ENCODE measurements at places on chromosomes 13 and 19.
A peak's percentile ranks its signal among the peaks of the same experiment; 100 is the strongest.

DNA sequence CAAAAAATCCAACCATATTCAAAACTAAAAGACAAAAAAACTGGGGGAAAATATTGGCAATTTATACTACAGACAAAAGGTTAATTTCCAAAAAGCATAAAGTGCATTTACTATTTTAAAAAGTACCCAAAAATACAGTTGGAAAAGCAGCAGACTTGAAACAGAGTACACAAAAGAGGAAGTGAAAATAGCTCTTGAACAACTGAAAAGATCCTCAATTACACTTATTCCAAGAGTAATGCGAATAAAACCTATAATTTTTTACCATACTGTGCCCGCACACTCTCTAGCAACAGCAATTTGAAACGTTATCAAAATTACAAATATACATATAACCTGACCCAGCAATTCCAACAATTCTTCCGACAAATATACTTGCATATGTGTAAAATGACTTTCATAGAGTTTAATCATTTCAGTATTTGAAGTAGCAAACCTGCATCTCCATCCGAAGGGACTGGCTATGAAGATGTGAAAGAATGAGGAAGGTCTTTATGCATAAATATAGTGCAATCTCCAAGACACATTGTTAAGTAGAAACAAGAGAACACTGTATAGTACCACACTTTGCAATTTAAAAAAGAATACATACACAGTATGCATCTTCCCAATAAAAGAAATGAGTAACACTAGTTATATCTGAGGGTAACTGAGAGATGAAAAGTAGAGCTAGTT, 25.4 kb downstream of the ALG5 start:
- DNase-seq = no peak

DNA sequence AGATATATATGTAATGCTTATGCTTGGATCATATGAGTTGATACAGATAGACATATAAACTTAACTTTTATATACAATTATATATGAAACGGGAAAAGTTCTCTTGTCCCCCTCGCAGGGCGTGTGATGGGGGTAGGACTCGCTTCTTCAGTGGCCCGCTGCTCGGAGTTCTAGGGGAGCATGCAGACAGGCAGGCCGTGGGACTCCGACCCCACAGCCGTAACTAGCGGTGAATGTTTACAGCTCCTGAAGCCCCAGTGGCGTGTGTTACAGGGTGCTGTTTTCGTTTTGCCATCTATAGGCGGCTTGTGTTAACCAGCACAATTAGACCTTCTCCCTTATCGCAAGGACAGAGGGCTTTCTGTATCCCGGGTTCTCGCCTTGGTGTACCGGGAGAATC, 1899.8 kb downstream of the PCDH9 start:
- DNase-seq = no peak

DNA sequence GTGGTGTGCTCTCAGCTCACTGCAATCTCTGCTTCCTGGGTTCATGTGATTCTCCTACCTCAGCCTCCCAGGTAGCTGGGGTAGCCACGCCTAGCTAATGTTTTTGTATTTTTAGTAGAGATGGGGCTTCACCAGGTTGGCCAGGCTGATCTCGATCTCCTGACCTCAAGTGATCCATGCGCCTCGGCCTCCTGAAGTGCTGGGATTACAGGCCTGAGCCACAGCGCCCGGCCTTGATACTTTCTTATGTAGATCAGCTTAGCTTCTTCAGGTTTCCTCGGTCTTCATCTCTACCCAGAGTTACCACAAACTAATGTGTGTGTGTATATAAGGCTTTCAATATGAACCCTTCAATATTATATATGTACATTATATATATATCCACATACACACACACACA, 9.9 kb upstream of the CCDC61 start:
- DNase-seq = no peak

DNA sequence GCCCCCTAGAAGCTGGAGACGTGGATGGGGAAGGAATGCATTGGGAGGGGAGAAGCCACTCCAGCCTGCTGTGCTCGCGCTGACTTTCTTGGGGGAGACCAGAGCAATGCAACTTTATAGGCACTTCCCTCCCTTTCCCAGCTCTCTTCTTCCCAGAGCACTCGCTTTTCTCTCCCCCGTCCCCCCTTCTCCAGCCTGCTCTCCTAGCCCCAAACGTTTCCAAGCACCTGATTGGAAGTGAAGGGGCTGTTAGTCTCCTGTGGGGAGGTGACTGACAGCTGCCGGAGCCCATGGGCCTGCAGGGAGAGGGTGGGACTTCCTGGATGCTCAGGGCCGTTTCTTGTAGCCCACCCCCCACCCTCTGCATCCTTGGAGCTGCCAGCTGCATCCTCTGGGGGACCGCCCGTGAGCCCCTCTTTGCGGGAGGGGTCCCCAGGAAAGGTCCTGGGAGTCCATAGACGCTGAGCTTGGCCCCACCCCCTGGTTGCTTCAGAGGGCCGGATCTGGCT, 2.5 kb downstream of the HDGFL2 start:
- peak; percentile 49 for DNase-seq

GRCh38 chr19:34096020-34096915, 76.0 kb upstream of the LSM14A start:
- DNase-seq = peak; percentile 26

DNA sequence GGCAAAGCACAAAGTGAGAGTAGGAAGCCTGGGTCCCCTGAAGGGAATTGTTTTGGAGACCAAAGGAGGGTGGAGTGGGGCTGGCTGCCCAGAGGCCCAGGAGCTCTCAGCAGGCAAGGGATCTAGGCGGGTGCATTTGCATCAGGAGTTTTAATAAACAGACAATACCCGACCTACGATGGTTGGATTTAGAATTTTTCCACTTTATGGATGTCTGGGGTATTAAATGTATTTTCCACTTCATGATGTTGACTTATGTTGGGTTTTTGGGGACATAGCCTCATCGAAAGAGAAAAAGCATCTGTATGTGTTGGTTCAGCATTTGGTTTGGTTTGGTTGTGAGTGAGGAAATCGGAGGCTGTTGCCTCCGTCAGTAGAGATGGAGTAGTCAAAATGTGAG, 205.2 kb upstream of the MAB21L1 start:
- DNase-seq = no peak

DNA sequence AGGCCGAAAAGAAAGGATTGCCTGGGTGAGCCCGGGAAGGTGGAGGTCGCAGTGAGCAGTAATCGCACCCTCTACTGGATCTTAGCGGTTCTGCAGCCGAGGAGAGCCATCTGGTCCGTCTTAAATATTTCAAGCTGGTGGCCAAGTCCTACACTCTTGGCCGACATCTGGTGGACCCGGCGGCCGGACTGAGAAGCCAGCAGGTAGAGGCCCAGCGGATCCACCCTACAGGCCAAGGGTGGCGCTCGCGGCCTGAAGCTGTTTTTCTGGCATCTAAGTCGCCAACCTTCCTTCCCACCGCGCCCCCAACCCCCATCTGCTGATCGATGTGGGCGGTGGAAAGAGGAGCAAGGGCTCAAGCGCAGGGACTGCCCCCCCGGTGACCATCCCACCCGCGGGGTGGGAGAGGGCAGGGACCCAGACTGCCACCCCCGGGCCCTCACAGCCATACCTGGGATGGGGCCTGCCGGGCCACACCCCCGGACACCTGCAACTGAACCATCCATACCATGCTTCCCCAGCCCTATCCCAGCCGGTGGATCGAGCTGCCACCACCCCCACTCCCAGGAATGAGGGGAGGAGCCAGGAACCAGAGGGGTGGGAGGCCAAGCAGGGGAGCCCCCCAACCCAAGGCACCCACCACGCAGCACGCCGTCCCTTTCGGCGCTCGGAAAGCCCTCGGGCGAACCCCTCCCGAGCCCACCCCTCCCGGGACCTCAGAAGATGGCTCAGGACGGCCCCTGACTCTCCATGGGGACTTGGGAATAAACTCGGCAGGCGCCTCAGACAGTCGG, 46.3 kb upstream of the ZNF730 start:
- DNase-seq = no peak

DNA sequence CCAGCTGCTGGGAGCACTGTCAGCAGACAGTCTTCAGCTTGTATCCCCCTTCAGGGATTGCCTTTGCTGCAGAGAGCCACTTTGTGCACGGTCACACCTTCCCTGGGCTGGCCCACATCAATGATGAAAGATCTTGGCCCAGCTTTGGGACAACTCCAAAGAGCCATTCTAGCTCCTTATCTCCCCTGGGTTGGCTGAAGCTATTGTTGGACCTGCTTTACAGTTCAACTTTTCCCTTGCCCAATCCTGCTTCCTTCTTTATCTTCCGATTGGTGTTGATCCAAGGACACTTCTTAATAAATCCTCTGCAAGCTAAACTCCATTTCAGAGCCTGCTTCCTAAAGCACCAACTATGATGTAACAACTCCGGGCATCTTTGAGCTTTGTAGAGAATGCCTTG, 466.4 kb downstream of the KLF12 start:
- no peak for DNase-seq

- no peak for DNase-seq
Measured at GRCh38 chr19:17027535-17027975, 945 bp upstream of the CPAMD8 start.

DNA sequence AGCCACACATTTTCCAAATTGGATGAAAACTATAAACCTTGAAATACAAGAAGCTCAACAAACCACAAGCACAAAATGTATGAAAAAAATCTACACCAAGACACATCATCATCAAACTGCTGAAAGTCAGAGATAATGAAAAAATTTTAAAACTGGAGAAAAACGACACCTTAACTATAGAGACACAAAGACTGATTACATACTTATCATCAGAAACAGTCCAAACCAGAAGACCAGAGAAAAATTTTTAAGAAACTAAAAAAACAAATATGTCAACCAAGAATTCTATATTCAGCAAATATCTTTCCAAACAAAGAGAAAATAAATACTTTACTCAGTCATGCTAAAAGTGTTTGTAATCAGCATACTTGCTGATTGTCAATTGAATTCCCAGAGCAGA, 8.5 kb upstream of the ZNF823 start:
- no peak for DNase-seq

DNA sequence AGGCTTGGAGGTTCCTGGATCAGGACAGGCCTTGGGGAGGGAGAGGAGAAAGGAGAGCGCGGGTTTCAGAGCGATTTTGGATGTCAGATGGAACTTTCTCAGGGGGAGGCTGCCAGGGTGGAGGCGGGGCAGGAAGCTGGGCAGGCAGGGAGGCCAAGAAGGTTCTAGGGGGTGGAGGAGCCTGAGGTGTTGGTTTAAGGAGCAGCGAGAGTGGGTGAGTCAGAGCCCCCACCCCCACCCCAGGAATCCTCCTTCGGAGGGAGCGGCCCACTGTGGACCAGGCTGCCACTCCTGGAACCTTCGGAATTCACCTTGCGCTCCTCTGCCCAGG, 15.9 kb upstream of the NOP53 start:
- no peak for DNase-seq

DNA sequence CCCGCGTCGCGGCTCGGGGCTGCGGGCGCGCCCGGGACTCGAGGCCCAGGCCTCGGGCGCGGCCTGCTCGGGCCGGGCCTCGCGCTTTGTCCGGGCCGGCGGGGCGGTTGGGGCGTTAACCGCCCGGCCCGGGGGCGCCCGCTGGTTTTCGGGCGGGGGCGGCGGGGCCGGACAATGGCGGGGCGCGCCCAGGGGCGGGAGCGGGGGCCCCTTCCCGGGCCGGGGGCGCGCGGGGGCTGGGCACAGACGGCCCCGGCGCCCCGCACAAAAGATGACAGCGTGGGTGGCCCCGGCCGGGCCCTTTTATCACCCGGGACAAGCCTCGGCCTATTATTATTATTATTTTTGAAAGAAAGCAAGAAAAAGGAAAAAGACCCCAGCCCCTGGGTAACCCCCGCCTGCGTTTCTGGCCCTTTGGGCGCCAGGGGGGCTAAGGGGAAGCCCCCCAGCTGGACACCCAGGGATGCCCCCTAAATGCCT, 419 bp downstream of the KDM4B start:
- no peak for DNase-seq

DNA sequence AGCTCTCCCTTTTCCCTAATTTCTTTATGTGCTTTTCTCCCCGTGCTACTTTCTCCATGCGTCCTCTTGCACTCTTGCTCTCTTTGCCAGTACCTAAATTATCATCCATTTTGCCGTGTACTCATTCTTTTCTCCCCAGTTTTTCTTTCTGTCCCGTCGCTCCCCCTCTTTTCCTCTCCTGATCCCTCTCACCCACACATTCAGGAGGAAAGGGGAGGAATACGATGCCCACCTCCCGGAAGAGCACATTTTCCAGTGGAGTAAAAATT, 821 bp downstream of the ZNF616 start:
- DNase-seq = no peak

DNA sequence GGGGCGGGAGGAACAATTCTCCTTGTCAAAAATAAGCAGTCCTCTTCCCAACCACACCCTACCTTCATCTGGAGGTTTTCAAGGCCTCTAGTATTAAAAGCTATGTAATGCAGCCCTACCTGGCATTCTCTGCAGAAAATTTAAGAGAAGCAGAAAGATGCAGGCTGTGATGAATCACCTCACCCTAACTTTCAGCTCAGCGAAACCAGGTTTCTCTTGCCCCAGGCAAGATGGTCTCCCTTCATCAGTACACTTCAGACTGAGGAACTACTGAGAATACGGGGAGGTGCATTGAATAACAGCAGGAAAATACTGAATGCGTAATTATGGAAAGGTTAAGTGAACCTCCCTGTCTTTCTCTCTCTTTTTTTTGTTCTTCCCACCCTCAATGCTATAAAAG, 437.6 kb upstream of the KLF12 start:
- no peak for DNase-seq

DNA sequence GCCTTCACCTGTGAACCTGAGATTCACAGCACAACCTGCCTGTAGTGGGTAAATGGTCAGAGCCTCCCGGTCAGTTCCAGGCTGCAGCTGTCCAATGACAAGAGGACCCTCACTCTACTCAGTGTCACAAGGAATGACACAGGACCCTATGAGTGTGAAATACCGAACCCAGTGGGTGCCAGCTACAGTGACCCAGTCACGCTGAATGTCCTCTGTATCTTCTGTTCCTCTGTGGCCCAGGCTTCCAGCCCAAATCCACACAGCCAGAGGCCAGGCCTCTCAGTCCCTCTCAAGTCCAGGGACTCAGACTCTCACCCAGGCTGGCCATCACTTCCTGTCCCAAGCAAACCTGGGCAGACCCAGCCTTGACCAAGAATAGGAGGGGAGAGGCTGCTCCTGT, 10.8 kb downstream of the CEACAM3 start:
- DNase-seq = no peak

- no peak for DNase-seq
Measured at GRCh38 chr19:13699786-13700185, 64.5 kb upstream of the MRI1 start.

DNA sequence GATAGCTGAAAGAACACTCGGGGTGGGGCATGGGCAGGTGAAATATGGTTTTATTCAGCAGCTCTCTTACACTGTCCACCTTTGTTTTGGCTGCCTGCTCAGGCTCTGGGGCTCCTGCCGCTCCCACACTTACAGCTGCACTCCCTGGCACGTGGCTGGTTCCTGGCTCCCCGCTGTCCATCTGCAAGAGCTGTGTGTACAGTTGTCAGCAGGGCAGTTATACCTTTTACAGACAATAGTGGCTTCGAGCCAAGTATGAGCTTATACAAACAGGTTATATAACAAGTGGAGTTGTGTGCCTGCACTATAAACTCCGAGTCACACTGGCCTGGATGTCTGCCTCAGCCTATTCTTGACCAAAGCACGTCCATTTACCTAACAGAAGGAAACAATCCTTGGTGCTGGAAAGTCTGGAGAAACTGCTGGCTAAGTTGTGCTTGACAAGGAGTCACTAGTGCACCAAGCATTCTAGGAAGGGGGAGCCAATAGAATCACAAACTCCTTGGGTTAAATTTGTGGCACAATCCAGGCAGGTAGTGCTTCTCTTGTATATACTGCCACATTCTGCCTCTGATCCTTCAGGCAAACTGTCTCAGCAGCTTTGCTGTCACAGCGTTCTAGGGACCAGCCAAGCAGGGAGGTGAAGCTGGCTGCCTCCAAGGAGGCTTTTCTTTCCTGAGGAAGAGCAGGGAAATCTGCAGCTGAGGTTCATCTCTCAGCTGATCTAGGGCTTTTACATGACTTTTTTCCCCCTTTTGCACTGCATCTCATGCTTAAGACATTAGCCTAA, 68.2 kb downstream of the NHLRC3 start:
- no peak for DNase-seq

All from astrocyte of the cerebellum (primary cell).